Suppressor macrophage treated with lipopolysaccharide for 4 hours (primary cell): ENCODE measurements at places on chromosomes 5 and 9.

DNA sequence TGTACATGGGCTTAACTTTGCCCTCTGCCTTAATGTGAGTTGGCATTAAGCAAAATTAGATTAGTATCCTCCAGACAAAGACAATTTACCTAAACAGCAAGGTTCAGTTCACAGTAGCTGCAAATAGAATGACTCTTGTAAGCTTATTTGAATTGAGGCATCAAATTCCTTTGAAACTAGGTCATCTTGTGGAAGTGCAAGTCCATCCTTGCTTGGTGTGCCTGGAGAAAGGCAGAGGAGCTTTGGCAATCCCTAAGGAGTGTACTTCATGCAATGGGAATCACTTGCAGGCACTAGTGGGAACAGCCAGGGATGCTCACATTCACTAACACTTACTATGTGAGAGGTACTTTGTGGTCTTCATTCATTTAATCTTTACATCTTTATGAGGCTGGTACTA lies 118.3 kb downstream of the DRD1 start:
- no peak for DNase-seq

- DNase-seq = no peak
These were observed 1830.1 kb upstream of the NUDT12 start for GRCh38 chr5:105392710-105393149.

- no peak for DNase-seq
These were observed 3.4 kb downstream of the SLC6A19 start for GRCh38 chr5:1204693-1205242.

DNA sequence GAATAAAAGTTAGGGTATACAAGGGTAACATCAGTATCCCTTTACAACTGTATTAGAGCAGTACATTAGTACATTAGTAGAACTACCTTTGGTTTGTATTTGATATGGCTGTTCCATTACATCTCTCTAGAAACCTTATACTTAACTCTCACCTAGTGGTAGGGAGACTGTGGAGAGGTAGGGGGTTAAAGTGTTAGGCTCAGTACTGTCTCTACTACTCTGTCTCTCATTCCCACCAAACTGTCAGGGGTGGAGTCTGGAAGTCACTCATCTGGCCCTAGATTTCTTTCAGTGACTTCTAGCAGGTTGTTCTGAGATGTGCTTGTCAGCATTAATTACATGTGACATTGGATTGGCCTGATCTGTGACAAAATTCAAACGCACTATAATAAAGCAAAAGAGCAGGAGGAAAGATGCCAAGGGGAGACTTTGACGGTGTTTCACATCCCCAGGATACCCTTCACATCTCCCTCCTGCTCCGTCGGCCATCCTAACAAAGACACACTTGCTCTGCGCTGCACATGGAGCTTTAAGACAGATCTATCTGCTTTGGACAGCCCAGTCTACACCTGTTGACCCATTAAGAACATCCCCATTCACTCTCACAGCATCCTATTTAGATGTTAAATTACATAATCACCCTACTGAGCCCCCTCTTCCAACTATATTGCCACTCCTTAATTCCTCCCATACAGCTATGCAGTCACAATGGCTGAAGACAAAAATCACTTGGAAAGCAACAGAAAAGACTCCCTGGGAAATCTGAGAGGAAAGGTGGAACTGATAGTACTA lies 1043.0 kb upstream of the DMAC1 start:
- DNase-seq = no peak

DNA sequence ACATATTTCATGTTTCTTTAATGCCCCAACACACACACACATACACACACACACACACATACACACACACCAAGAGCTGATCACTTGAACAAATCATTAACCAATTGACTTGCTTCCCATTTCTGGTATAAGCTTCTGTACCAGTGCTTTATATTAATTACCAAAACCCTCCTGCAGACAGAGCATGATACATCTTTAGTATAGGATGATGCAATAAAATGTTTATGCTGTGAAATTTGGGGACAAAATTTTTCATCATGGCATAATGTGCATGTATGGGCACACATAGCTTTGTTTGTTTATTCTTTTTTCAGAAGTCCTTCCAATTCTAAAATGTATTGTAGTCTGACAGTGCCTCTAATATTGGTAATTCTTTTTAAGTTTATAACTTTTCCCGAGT lies 34.5 kb downstream of the SLC1A3 start:
- no peak for DNase-seq

DNA sequence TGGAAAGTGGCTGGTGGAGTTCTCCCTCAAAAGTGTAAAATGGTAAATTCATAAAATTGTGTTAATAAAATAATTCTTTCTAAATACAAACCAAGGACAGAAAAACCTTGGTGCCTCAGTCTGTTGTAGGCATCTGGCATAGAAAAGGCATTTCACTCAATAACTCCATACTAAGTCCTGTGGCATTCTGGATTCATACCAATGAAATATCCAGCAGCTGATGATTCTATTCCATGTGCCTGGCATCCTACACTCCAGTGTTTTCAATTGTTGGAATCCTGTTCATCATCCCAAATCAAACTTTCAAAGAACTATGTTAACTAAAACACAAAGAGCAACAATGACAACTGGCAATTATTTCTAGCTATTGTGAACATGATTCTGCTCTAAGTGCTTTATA lies 21.6 kb upstream of the ALDH1A1 start:
- no peak for DNase-seq

GRCh38 chr5:128979761-128980160 lies 14.5 kb downstream of the SLC27A6 start:
- no peak for DNase-seq

- no peak for DNase-seq
These were observed 5.6 kb downstream of the WNK2 start for GRCh38 chr9:93189369-93190132.

- DNase-seq = peak; percentile 77
These were observed 84.6 kb downstream of the CEMIP2 start for GRCh38 chr9:71683598-71684235.

DNA sequence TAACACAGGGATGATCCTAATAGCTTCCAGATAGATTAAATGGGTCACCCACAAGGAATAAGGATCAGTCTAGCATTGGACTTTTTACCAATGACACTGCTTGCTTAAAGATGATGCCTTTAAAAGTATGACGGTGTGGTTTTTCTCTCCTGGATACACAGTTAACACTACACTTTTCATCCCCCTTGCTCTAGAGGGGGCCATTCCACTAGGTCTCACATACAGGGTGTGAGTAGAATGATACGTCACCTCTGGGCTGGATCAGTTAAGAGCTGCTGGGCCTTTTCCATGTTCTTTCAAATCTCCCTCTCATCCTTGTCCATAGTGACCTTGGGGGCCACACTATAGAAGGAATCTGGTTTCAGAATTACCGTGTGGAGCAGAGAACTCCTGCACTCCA lies 140.6 kb downstream of the FSTL4 start:
- DNase-seq = no peak

DNA sequence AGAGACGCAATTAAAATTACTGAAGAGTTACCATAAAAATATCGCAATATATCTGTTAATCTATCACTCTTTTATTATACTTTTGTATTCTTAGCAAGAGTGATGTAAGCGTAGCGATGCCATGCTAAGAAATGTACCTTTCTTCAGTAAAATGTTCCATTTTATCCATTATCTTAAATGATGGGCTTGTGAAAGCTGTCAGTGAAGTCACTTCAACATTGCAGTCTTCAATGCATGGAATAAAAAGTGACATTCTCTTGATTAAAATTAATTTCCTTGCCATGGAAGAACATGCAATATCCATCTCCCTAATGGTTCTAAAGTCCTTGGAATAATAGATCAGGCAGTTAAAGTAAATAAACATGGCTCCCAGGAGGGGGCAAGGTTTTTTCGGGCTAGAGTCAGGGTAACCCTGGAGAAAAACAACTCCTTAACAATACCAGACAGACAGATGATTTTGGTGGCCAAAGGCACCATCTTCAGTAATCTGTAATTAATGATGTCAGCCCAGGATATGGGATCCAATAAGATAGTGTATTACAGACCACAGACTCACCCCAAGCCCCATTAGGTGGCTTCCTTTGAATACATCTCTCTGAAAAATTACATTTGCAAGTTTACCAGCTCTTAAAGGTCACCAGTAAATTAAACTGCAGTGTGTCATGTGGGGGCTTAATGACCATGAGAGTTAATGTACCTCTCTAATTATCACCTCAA lies 677.1 kb downstream of the DTWD2 start:
- no peak for DNase-seq

DNA sequence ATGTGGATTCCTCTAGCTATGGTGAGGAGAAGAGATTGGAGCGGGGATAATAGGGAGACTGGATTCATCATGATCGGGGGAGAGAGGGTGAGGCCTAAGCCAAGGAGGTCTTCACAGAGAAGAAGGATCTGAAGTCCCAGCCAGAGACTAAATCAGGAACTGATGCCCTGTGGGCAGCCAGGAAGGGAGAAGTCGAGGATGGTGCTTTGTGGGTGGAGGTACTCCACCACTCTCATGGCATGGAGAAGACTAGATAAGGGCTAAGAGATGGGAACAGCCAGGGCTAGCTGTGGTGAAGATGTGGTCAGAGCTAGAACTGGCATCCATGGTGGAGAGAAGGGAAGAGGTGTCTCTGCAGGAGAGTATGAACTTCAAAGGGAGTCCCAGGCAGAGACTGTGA lies 3.0 kb upstream of the RGS14 start:
- peak; percentile 58 for DNase-seq

- peak; percentile 64 for DNase-seq
These were observed 110.8 kb downstream of the LHFPL2 start for GRCh38 chr5:78537821-78538220.
